ENCODE measurements at places on chromosomes 6 and 20.

- DNase-seq: no peak
Observed at GRCh38 chr6:38527371-38527770, 112.4 kb downstream of the BTBD9 start.

DNA sequence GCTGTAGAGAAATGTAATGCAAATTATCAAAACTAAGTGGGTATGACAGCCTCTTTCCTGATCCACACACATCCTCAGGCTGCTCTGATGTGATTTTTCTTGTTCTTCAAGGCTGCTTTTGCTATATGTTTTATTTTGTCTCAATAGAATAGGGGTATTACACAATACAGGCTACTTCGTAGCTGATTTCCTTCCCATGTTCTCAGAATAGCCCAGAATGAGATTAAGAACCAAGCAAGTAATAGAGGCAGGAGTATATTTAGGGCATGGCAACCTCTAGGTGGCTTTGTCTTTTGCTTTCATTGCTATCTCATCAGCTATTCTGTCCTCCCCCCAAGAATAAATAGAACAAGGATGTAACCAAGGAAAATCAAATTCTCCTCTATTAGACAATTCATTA, 241.8 kb downstream of the ALDH8A1 start:
- DNase-seq: no peak

GRCh38 chr6:161415302-161415855, 141.5 kb upstream of the AGPAT4 start:
- DNase-seq: no peak

DNA sequence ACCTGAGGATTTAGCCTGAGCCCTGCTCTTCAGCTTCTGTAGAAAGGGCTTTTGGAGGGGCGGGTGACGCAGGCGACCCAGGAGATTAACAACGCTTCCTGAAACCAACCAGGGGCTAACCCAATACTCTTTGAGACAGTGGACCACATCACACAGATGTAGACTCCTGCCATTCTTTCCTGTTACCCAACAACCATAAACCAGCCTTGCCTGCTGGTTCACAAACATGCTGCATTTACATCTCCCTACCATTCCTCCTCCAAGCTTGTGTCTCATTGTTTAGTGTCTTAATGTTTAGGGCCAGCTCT, 28.3 kb downstream of the PPP1R16B start:
- no peak for DNase-seq

GRCh38 chr6:159483259-159483658, 209.8 kb downstream of the SOD2 start:
- no peak for DNase-seq

DNA sequence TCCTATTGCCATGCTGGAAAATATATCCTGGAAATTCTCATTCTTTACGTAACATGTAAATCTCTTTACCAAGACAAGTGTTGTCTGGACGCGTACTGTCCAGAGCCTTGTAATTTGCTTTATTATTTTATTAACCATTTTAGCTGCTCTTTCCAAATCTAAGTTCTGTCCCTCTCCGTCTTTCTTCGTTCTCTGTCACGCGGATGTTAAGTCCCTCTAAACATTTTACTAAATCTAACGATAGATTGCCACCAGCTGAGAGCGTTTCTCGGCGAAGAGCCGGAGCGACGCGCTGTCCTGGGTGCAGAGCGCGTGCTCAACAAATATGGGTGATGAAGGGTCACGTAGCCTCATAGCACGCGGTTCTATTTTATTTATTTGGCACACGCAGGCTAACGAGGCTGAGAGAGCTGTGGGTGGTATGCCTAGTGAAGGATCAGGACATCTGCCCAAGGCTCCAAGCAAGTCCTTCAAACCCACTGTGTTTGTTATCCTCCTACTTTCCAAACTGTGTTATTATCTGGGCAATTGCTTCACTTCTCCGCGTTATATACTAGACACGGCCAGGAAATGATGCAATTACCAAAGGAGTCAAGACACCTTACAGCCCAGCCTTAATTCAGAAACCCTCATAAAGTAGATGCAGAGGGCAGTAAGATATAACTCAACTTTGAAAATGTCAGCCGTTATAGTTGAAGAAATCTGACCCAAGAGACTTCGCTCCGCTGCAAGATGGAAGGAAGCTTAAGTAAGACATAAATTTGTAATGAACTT, 10.0 kb upstream of the NCOA7 start:
- peak; percentile 48 for DNase-seq

- DNase-seq: no peak
Observed at GRCh38 chr20:47215653-47216397, 140.7 kb downstream of the ZMYND8 start.

DNA sequence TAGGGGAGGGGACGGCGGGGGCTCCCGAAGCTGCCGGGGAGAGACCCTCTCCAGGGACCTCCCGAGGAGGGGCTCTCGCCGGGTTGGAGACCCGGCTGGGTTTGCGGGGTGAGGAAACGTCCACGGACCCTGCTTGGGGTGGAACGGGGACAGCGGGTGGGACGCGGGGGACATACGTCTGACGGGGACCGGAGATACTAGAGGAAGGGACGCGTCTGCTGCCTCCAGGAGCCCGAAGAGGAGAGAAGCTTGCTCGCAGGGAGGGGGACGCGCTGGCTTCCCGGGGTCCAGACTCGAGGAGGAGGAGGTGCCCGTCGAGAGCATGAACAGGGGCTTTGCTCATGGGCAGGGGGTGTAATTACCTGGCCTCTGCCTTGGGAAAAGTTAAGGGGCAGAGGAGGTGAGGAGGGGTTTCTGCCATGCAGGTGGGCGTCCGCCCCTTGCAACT, 593 bp downstream of the DNMT3B start:
- no peak for DNase-seq

DNA sequence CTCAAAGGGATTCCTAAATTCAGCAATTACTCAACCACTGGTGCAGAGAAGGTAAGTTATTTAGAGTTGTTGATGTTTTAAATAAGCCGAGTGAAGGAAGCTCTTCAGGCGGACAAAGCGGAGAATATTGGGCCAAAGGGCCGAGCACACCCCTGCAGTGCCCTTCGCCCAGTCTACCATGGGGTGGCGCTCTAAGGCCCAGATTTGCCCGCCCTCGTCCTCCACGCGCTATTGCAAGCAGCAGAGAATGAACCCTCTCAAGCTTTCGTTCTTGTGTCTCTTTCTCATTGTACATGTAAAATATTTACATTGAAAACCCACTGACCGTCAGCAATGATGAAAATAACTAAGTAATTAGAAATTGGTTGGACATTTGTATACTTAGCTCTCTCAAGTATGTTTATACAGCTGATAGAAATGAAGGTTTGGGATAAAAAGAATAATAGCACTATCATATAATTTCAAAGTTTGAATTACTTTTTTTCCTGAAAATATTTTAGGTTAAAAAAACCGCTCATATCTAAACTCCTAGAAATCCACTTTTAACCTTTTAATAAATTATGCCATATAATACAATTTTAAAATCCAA, 195.0 kb upstream of the CEP162 start:
- DNase-seq: no peak

- no peak for DNase-seq
Observed at GRCh38 chr20:58714340-58714922, 21.8 kb downstream of the NPEPL1 start.

GRCh38 chr6:9789201-9789600, 625.7 kb downstream of the TFAP2A start:
- no peak for DNase-seq

DNA sequence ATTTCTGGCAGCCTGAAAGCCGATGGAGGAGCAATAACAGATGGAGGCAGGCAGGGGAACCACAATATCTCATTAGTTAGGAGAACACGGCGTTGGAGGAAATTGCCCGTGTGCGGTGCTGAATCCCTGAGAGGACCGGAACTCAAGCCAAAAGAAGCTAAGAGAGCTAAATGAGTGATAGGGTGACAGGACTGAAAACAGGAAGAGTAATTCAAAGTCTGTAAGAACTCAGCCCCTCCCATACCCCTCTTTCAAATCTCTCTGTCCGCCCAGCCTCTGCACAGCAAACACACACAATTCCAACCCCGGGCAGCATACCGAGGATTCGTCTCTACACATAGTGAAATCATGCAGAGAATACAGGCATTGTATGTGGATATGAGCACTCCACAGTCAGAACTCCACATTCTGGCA, 2.6 kb upstream of the IPCEF1 start:
- DNase-seq: no peak

GRCh38 chr6:79392094-79392493, 145.1 kb downstream of the LCA5 start:
- DNase-seq: no peak

GRCh38 chr6:54776891-54777290, 69.7 kb upstream of the FAM83B start:
- DNase-seq: no peak

DNA sequence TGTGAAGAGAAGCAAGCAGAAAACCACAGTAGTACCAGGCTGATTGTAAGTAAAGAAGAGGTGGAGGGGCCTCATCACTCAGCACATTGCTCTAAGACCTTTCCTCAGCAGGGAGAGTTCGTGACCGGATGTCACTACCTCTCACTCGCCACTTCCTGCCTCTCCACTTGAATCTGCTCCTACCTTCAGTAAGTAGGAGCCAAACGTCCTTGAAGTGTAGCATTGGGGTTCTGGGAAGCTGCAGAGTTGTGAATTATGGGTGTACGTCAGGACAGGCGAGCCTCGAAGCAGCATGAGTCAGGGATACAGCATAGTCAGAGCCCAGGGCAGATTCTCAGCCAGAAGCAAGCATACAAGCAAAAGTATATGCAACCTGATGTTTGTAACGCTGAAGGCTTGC, 224.9 kb downstream of the PHACTR1 start:
- no peak for DNase-seq

GRCh38 chr6:46039646-46040045, 24.0 kb upstream of the CLIC5 start:
- no peak for DNase-seq

GRCh38 chr20:17939622-17940223, 28.9 kb downstream of the SNX5 start:
- no peak for DNase-seq

- DNase-seq: no peak
Observed at GRCh38 chr6:17100806-17101205, 1.0 kb upstream of the STMND1 start.

DNA sequence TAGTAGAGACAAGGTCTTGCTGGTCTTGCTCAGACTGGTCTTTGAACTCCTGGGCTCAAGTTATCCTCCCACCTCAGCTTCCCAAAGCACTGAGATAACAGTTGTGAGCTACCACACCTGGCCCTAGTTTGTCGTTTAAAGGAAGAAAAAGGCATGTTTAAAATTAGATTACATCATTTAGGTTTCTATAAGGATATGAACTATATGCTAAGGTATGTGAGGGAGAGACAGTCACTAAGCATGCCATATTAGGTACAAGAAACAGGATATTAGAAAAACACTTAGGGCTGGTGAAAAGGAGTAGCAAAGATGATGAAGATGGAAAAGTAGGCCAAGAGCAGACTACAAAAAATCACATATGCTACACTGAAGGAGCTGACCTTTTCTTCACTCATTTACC, 106.4 kb downstream of the ASCC3 start:
- DNase-seq: no peak

- no peak for DNase-seq
Observed at GRCh38 chr6:144265390-144265789, 19.7 kb upstream of the UTRN start.

DNA sequence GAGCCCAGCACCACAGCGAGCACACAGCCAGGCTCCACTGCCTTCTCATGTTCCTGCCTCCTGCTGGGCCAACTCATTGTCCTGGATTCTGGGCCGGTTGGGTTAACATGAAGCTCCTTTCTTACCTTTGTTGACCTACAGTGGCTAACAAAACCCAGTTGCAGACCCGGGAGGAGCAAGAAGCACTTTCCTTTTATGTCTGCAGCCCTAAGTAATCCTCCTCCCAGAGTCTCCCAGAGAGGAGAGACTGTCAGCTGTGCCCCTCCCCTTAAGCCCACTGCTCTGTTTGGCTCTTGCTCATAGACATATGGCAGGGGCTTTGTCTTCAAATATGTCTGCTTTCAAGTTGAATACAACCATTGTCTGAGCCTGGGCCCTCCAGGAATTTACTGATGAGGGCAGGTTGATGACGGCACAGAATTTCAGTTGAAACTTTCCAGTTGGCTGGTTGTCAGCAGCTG, 55.2 kb downstream of the PSMB1 start:
- DNase-seq: no peak

- no peak for DNase-seq
Observed at GRCh38 chr6:317448-318144, 25.3 kb downstream of the DUSP22 start.

- no peak for DNase-seq
Observed at GRCh38 chr6:75377386-75377785, 92.8 kb upstream of the TMEM30A start.

GRCh38 chr6:26464014-26464413, 6.3 kb downstream of the BTN2A1 start:
- DNase-seq: no peak

GRCh38 chr6:118134736-118135135, 227.7 kb downstream of the SLC35F1 start:
- DNase-seq: no peak

- DNase-seq: no peak
Observed at GRCh38 chr6:4209196-4209595, 73.8 kb upstream of the ECI2 start.

DNA sequence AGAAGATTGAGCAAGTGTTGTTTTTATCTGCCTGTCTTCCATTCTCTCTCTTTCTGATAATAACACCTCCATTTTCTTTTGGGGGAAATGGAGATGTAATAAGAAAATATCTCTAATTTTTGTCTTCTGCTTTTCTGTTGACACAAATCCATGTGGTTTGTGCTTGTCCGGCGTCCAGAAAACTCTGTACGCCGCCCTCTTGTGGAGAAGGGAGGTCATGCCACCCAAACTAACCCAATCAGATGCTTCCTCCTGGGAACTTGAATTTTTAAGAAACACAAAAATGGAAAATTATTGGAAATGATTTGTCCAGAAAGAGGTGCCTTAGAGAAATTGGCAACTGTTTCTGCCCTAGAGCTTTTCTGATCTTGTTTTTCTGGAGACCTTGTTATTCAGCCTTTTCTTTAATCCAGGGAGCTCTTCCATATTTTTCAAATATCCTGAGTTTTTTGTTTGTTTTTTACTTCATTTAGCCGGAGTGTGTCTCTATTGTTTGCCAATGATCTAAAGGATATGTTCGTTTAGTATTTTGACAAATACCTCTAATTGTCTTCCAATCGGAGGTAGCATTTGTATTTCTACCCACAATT, 17.8 kb upstream of the FNDC1 start:
- peak; percentile 19 for DNase-seq

DNA sequence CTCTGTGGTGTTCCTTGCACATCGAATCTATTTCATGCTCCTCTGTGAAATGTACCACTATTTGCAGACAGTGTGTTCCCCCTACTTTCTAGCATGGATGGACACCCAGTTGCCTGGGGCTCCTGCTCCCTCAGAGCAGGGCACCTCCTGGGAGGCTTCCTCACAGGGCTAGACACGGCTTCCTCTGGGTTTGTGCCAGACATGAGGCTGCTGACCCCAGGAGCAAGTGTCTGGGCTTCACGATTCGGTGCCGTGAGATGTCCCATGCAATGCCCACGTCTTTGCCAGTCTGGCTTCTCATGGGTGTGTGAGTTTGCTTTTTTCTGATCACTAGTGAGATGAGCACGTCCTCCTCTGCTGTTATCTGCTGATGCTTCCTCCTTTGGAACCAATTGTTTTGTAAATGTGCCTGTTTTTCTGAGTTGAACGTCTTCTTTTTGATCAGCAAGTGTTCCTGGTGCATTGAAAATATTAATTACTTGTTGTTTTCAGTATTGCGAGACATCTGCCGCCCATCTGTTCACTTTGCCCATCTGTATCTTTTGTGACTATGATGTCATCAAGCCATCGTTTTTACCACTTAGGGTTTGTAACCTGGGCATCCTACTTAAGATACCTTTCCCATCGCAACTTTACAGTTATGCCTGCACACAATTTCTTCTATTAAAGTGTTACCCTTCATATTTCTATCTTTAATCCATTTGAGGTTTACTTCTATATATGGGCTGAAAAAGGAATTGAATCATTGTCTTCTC, 92.0 kb downstream of the TTLL2 start:
- no peak for DNase-seq

GRCh38 chr20:3930265-3931206, 41.3 kb downstream of the PANK2 start:
- no peak for DNase-seq

Data from activated gamma-delta T cell treated with Interleukin-2 at 50 U/mL for 16 hours (primary cell).